ENCODE measurements at places on chromosomes 7 and 10. TPM values are rescaled to one million over a fixed set of nuclear protein-coding genes. Genes with fewer than 3 reads are reported as not detected.

DNA sequence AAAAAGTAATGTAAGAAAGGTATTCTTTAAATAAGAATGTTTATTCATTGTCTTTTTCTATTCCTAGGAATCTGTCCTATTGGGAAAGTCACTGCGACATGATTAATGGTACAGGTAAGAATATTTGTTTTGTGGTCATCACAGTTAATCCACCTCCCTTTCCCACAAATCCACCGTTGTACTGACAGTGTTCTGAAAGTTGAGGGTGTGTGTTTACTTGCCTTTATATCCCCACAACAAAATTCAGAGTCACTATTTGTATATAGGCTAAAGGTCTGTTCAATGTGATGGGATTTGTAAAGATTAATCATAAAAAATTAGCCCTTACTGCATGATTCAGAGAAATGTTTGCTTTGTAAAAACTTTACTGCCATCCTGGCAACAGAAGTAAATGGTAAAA, 27.9 kb downstream of the CD36 start:
- no peak overlapping the region for H3K27ac ChIP-seq
- DNase-seq = no peak
- no peaks in the 10 kb centered on the region for H3K27me3 ChIP-seq
- no peaks in the 10 kb centered on the region for H3K36me3 ChIP-seq
- H3K4me1 ChIP-seq = no peaks in the 10 kb centered on the region

GRCh38 chr7:41994036-41994745, 242.8 kb downstream of the GLI3 start:
- no peaks in the 10 kb centered on the region for H3K4me1 ChIP-seq
- no peak overlapping the region for H3K4me3 ChIP-seq
- H3K36me3 ChIP-seq = no peaks in the 10 kb centered on the region

DNA sequence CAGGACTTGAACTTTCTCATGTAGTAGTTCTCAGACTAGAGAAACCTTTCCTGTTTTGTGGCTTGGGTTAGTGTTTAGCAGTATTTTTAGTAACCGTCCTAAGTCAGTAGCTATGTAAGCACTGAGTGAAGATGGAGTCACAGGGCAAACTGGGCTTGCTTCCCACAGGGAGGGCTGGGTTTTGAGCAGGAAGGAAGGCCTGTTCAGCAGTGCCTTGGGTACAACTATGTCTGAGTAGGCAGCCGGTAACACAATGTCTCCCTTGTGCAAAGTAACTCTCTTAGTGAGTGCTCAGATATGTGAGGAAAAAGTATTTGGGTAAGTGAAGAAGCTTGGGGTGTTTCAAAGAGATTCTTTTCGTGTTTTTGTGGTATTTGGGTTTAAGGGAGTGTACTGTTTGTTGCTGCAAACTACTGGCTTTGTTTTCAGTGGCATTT, 96.4 kb downstream of the CCSER2 start:
- DNase-seq = peak; percentile 35
- H3K4me1 ChIP-seq = peaks cover 46% of the 10 kb centered on the region
- H3K27ac ChIP-seq = peak overlapping the region; percentile 79
- H3K36me3 ChIP-seq = peaks cover 40% of the 10 kb centered on the region

TMEM140 gene
- 6.2 TPM for total RNA-seq

DNA sequence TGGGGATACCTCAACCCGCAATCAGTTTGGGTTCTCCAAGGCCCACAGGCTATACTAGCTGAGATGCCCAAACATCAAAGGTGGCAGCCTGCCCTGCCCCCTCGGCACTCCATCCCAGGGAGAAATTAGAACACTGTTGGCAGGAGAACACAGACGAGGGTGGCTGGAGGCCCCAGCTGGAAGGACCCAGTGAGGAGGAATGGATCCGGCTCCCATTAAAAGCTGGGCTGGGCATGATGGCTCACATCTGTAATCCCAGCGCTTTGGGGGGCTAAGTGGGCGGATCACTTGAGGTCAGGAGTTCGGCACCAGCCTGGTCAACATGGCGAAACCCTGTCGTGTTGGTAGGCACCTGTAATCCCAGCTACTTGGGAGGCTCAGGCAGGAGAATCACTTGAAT, 199.9 kb upstream of the GNAI1 start:
- H3K27me3 ChIP-seq = no peaks in the 10 kb centered on the region
- no peak for DNase-seq
- no peak overlapping the region for H3K27ac ChIP-seq
- peaks cover 2% of the 10 kb centered on the region for H3K4me1 ChIP-seq
- H3K4me3 ChIP-seq = no peak overlapping the region

DNA sequence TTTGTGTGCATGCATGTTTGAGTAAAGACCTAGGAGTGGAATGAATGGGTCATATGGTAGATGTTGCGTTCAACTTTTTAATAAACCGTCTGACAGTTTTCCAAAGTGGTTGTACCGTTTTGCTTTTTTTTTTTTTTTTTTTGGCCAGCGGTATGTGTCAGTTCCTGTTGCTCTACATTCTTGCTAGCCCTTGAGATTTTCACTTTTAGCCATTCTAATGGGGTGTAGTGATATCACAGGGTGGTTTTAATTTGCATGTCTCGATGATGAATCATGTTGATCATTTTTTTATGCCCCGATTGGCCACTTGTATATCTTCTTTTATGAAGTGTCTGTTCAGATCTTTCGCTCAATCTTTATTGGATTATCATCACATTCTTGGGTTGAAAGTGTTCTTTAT, 320.7 kb downstream of the CAMK1D start:
- DNase-seq = no peak
- no peaks in the 10 kb centered on the region for H3K27me3 ChIP-seq
- H3K36me3 ChIP-seq = peaks cover 10% of the 10 kb centered on the region
- H3K4me3 ChIP-seq = no peak overlapping the region
- no peaks in the 10 kb centered on the region for H3K4me1 ChIP-seq

RHOBTB1 gene
- 0.74 TPM for total RNA-seq

OPN4 gene
- total RNA-seq = not detected

OR6V1 gene
- total RNA-seq = not detected

GRCh38 chr10:86707505-86707904, 39.2 kb downstream of the LDB3 start:
- no peak overlapping the region for H3K27ac ChIP-seq
- DNase-seq = no peak
- H3K27me3 ChIP-seq = no peaks in the 10 kb centered on the region
- peaks cover 14% of the 10 kb centered on the region for H3K4me1 ChIP-seq
- H3K4me3 ChIP-seq = no peak overlapping the region

- H3K27ac ChIP-seq = no peak overlapping the region
- H3K27me3 ChIP-seq = peaks cover 18% of the 10 kb centered on the region
- no peak for DNase-seq
- H3K36me3 ChIP-seq = no peaks in the 10 kb centered on the region
Measured at GRCh38 chr10:89213191-89213808, 6.2 kb upstream of the CH25H start.

All from activated CD8-positive, alpha-beta T cell treated with anti-CD3 and anti-CD28 coated beads for 36 hours (primary cell).